ENCODE measurements at places on chromosomes 1 and 21.

GRCh38 chr1:62327360-62328055 is 8.3 kb upstream of the KANK4 start:
- no peak for DNase-seq

DNA sequence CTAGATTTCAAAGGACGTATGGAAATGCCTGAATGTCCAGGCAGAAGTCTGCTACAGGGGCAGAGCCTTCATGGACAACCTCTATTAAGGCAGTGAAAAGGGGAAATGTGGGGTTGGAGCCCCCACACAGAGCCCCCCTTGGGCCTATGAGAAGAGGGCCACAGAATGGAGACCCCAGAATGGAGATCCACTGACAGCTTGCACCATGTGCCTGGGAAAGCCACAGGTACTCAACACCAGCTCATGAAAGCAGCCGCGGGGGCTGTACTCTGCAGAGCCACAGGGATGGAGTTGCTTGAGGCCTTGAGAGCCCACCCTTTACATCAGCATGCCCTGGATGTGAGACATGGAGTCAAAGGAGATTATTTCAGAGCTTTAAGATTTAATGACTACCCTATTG is 108.7 kb downstream of the DMRTB1 start:
- no peak for DNase-seq

GRCh38 chr1:173628888-173629287 is 6.2 kb upstream of the TEX50 start:
- DNase-seq: no peak

- no peak for DNase-seq
Measured at GRCh38 chr21:45094412-45094811, 20.0 kb downstream of the ADARB1 start.

GRCh38 chr21:36545776-36546511 is 66.0 kb upstream of the CLDN14 start:
- no peak for DNase-seq

- no peak for DNase-seq
Measured at GRCh38 chr1:222970711-222971110, 155.9 kb downstream of the DISP1 start.

DNA sequence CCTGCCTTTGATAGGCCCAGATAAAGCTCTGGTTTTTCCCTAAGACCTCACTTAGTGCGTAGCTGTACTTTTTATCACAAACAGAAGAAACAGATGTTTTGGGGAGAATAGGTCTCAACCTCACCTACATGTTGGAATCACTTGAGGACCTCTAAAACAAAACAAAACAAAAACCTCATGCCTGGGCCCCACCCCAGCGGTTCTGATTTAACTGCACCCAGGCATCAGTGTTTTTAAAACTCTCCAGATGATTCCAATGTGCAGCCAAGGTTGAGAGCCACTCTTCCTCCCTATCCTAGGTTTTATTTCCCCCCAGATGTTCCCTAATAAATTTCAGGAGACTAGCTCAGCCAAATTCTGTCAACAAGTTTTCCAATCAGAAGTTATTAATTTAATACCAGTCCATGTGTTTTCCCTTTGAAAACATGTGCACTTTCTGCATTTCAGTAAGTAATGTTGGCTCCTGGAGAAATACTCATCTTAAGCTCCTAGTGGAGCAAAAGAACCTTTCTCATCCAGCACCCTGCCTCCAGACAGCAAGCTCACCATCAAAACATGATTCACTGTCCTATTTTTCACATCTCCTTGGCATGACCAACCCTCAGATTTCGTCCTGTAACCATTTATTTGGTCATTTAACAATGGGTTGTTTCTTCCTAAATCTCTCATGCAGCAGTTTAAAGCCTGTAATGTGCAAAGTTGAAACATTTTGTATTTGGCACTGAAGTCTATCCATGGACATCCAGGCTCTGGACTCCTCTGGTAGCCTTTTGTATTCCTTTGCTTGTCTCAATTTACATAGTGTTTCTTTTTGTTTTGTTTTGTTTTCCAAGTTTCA is 27.5 kb downstream of the LRRC8C start:
- DNase-seq: no peak

DNA sequence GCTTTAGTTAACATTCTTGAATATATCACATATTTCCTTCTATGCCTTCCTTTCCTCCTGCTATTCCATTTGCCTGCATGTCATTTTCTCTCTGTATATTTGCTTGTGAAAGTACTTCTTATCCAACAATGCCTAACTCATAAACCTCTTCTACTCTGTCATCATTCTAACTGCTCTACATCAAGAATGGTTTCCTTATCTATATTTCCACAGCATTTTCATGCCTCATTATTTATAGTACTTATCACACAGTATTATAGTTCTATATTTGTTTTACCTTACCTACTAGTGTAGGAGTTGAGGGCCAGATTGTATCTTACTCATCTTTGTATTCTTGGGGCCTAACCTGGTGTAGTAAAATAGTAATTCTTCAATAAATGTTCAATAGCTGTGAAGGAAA is 91.5 kb downstream of the ZMYM4 start:
- no peak for DNase-seq

GRCh38 chr1:218408942-218409341 is 63.8 kb downstream of the TGFB2 start:
- peak; percentile 5 for DNase-seq

DNA sequence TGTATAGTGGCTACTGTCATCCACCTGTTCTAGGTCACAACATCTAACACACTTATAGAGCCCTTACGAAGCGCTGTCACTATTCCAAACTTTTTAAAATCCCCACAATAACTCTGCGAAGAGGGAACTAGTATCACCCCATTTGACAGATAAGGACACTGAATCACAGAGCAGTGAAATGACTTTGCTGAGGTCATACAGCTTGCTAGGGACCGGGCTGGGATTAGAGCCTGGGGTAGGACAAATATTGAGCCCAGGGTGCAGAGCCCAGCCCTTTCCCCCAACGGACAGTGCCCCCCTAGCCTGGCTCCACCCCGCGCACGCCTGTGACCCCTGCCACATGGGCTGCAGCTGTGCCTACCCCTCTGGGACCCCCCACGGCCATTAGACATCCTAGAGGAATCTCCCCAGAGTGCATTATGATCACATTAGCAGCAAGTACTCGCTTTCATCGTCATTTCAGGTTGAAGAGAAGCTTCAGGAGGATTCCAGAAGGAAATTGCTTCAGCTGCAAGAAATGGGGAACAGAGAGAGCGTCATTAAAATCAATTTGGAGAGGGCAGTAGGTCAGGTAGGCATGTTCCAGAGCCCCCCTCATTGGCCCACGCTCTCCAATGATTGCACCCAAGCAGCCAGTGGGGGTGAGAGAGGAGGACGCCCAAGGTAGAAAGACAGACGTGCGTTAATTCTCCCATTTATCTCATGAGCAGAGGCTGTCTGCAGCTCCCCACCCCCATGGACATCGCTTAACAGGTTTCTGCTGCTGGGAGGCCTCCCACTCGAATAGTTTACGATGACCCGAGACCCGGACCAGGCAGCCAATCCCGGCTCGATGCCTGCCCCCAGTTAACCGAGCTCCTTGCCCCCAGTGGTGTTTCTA is 77.2 kb downstream of the FHAD1 start:
- peak; percentile 24 for DNase-seq

DNA sequence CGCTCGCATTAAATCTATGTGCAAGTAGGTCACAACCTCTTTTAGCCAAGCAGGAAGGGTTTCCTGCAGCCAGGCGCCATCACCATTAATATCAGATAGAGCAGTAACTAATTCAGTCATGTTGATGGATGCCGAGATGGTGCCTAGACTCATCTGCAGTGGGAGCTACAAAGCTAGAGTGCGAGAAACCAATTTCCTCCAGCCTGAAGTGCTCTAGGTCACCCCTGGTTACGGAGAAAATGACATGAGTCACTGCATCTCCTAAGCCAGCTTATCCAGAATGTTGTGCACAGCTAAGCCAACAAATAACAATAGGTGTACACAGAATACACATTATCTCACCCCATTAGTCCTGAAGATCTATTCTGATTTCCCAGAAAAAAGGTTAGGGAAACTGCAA is 36.0 kb downstream of the OVAAL start:
- no peak for DNase-seq

DNA sequence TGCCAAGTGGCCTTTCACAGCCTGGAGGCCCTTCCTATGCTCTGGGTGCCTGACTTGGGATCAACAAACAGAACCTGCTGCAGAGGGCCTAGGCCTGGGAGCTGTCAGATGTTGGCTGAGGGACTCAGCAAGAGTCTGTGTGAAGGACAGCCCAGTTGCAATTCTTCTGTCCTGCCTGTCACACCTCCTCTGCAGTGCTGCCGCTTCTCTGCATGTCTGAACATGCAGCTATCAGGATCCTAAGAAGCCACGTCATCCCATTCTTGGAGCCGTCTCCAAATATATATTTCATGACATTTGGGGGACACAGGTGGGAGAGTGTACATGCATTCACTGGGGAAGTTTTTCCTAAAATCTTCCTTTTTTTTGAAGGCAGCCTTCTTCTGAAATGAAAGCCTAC is 8.6 kb downstream of the FCAMR start:
- DNase-seq: no peak

DNA sequence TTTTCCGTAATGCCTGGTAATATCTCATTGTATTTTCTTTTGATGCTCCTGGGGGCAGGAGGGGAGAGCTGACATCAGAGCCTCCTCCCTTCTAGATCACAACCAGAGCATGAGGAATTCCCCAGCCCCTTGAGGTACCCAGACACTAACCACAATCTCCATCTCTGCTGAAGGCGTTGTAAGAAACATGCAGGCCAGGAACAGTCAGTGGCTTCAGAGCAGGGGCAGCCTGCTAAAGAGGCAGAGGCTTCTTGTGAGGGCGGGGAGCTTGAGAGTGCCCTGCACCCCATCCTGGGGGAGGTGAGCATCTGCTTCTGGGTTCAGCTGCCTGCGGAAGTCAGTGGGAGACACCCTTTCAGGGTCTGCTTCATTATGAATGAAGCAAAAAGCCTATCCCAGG is 19.0 kb downstream of the MAPKAPK2 start:
- no peak for DNase-seq

- no peak for DNase-seq
Measured at GRCh38 chr21:33249331-33250002, 16.7 kb upstream of the IL10RB start.

DNA sequence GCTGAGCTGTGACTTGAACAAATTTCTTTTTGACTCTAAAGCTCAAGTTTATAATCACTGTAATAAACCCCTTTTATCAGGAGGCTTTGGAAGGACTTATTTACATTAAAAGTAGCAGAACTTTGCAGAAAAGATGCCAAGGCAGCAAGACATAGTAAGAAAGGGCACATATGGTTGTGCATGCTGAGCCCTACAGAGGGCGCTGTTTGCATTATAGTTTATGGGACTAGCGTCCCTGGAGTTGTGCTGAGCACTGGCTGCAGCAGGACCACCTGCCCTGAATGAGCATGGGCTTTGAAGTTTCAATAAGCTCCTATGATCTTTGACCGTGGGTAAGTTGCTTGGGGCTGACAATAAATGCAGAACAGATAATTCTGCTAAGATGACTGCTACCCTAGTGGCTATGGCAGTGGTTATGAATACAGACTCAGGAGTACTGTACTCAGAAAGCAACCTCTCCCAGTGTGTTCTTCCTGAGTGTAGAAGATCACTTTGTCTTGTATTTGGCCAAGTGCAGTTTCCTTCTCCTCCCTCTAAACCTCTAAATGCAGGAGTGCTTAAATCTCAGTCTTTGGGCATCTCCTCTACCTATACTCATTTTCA is 45.4 kb upstream of the USP1 start:
- peak; percentile 46 for DNase-seq

DNA sequence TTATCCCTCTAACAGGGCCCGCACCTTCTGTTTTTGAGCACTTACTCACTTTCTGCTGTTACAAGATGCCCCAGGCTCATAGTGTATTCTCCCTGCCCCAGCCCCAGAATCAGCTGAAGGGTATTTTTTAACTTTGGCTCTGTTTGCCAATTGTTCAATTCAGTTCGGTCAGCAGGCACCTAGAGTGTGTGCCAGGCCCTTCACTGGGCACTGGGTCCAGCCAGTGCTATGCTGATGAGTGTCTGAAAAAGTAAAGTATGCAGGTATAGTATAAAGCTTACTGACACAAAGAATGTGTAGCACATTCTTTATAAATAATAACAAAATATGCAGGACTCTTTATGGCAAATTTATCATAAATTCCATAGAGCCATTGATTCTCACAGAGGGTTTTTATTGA is 35.0 kb downstream of the FHAD1 start:
- no peak for DNase-seq

GRCh38 chr21:35578347-35578782 is 482.0 kb downstream of the SETD4 start:
- DNase-seq: no peak

- DNase-seq: no peak
Measured at GRCh38 chr1:236922190-236922589, 82.1 kb downstream of the MT1HL1 start.

GRCh38 chr1:41242342-41243078 is 404 bp upstream of the SCMH1 start:
- DNase-seq: no peak

DNA sequence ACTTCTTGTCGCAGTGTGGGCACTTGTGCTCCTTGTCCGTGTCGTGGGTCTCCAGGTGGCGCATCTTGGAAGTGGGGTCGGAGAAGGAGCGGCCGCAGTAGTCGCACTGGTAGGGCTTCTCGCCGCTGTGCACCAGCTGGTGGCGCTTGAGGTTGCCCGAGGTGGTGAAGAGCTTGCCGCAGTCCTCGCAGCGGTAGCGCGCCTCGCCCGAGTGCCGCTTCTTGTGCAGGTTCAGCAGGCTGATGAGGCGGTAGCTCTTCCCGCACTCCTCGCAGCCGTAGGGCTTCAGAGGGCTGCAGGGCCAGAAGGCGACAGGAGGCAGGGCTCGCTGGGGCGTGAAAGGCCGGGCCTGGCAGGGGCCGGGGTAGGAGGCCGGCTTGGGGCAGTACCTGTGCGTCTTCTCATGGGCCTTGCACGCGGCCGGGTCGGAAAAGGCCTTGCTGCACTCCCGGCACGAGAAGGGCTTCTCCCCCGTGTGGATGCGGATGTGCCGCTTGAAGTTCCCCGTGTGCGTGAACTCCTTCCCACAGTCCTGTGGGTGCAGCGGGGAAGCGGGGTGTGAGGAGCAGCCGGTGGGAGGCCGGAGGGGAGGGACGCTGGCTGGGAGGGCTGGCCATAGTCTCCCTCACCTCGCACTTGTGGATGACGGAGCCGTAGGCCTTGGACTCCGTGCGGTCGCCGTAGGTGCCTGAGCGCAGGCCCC is 31.4 kb downstream of the ZBTB17 start:
- no peak for DNase-seq

GRCh38 chr1:65827346-65827745 is 34.7 kb downstream of the PDE4B start:
- no peak for DNase-seq

DNA sequence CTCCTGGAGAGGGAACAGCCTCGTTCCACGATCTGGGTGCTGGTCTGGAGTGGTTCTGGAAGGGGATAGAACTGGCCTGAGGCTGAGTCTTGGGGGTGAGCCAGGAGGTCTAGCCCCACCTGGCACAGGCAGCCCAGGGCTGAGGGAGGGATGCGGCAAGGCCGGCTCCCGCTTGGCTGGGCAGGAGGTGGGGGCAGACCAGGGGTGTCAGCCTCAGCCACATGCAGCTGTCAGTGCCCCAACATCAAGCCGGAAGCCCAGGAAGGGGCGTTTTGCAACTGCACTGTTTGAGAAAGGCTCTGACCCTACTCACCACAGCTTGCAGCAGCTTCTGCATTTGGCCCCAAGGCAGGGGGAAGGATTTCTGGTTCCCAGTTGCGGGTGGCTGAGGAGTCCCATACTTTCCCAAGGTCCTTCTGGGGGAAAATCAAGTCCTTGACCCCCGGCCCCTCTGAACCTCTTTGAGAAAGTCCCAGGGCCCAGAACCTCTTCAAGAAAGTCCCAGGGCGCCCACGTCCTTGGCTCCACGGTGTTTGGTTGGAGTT is 2.0 kb downstream of the EFHD2 start:
- peak; percentile 29 for DNase-seq

- DNase-seq: no peak
Measured at GRCh38 chr1:6612641-6613360, 730 bp upstream of the PHF13 start.
